ENCODE measurements at places on chromosomes 7 and 10.
A peak's percentile ranks its signal among the peaks of the same experiment; 100 is the strongest.

GRCh38 chr7:110719741-110720140, 371.2 kb upstream of the LRRN3 start:
- no peak for DNase-seq

DNA sequence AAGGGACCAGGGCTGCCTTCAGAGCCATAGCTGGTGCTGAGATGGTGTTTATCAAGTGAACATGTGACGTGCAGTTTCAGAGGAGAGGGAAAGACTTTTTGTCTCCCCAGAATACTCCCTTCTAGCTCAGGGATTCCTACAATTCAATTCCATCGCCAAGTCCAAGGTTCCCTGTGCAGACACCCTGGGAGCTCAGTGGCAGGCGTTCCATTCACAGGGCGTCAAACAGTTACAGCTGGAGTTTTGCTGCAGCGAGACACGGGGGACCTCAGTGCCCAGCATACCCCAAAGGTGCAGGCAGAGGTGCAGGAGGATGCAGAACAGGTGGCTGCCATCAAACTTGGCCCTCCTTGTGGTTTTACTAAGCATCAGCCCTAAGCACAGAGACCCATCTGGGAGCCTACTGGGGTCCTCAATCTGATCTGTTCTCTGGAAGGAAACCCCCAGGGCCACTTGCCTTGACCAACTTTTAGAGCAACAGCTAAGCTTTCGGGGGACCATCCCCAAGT, 846 bp upstream of the CALML5 start:
- no peak for DNase-seq

DNA sequence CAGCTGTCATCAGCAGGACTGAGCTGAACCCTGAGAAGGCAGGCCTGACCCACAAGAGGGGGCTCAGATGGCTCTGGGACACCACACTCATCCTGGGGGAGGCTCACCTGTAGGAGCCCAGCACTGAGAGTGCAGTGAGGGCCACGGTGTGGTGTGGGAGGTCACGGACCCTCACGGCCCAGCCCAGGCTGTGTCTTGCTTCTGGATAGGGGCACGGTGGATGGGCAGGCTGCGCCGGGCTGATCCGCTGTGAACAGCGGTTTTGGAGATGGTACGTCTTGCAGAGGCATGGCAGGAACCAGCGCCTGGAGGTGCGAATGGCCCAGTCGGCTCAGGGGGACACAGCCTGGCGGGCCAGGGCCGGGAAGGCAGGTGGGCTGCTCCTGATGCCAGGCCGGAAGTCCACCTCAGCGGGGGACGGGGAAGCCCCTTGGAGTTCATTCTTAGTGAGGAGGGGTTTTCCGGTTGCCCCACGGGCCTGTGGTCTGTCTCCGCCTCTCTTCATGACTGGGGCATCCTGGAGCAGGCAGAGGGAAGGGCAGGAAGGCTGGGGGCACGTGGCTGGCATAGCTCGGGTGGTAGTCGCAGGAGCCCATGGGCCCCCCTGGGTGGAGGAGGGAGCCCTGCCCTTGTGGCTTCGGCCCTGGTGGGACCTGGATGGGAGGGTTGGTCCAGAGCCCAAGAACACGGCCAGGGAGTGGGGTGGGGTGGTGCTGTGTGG, 112.5 kb downstream of the UNCX start:
- DNase-seq = no peak

DNA sequence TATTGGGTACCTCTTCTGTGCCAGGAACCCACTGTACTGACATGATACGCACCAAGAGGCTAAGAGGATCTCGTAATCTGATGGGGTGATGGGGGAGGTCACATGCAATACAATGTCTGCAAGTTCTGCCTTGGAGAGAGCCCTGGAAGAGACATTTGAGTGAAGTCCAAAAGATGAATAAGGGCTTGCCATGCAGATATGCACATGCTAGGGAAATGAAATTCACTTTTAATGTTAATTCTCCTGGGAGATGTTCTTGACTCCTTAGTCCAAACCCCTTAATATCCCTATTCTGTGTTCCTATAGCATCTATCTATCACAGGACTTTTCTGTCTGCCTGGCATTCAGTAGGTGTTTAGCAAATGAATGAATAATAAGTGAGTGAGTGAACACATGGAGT, 54.0 kb upstream of the GLCCI1 start:
- DNase-seq = no peak

- DNase-seq = no peak
Measured at GRCh38 chr7:12607134-12607533, 36.6 kb downstream of the SCIN start.

- peak; percentile 70 for DNase-seq
Measured at GRCh38 chr10:87656431-87657072, 3.1 kb upstream of the PAPSS2 start.

DNA sequence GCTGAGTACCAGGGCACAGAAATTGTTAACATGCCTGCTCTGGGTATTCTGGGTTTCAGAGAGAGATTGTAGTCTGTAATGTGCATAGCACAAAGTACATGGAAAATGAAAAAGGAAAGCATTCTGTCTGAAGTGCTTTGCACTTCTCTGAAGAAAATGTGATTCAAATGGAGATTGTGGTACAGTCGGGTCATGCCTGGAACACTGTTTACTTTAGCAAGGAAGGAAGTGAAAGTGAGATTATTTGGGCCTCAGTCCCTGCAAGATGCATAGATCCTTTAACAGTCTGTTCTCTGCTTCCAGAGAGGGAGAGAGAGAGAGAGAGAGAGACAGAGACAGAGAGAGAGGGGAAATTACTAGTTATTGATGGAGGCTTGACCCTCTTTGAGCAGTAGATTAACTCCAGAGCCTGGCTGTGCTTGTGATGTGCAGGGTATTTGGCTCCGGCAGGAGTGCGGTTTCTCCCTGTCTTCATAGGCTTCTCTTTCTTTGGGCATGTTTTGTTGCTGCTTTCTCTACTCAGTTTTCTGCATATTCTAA, 5.4 kb downstream of the VWC2 start:
- no peak for DNase-seq

GRCh38 chr7:33044986-33045385, 17.6 kb downstream of the NT5C3A start:
- DNase-seq = no peak

DNA sequence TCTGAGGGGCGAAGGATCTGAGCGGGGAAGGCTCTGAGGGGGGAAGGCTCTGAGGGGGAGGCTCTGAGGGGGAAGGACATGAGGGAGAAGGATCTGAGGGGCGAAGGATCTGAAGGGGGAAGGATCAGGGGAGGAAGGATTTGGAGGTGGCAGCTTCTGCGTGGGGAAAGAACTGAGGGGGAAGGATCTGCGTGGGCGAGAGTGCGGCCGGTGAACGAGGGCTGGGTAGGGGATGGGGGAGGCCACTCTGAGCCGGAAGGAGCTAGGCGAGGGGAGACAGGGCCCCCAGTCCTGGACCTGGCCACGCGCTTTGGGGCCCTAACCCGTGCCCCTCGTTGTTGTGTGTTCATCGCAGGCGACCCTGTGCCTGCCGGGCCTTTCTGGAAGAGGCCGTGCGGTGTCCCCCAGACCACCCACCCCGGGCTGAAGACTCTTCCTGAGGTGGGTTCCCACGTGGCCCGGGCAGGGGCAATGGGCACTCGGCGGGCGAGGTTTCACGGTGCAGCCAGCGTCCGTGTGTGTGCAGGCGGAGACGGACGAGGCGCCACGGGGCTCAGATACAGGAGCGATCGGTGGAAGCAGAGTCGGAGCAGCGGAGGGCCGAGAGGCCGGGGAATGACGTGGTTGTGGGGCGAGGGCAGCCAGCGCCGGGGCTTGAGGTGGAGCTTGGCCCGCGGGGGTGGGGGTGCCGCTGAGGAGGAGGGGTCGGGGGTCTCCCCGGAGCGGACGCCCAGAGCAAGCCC, 2.0 kb downstream of the CALY start:
- peak; percentile 41 for DNase-seq

DNA sequence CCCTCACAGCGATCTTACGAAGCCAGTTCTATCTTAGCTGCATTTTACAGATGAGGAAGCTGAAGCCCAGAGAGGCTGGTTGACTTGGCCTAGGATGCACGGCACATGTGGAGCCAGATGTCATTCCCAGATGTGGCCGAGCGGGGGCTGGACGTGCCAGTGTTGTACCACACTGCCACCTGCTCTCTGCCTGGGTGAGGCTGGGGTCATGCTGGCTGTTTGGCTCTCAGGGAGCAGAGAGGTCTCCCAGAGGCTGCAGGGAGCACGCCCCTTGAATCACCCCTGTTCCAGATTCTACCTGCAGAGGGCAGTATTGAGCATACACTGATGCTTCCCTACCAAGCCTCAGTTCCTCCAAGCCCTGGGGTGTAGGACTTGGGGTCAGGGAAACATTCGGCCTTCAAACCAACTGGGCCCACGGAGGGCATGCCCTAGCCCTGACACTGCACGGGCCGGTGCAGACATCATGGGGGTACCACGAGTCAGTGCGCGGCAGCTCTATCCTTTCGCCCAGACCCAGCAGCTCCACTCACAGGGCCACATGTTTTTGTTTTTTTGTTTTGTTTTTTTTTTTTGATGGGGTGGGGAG, 3.8 kb upstream of the GTF2IRD1 start:
- peak; percentile 64 for DNase-seq

DNA sequence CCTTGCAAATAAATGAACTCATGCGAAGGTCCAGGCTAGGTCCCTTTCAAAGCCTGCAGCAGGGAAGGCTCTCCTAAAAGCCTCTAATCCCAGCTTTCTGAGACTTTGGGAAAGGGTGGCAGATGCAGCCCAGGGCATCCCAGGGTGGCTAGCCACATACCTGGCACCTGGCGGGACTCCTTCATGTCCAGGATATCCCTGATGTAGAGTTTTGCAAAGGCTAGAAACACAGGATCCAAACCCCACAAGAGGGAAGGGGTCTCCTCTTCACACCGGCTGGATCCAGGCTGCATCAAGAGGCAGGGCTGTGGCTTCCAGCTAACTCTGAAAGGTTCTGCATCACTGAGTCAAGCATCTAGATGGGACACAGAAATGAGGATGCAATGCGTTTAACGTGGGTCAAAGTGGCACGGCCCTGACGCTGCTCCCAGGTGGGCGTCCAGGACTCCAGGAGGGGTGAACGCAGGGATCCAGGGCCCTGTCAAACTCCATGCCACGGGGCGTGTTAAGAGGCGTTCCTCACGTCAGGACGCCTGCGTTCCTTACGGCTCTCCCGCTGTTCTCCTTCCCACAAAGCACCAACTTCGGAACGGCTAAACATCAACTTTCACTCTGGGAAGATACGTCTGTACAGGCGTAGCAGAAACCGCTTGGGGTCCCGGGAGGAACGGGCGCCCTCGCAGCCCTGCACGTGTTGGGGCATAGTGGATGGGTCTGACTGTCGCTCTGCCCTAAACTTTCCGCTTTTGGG, 507 bp downstream of the STN1 start:
- no peak for DNase-seq

GRCh38 chr7:122736183-122736582, 33.5 kb upstream of the RNF148 start:
- no peak for DNase-seq

- DNase-seq = no peak
Measured at GRCh38 chr7:43695365-43695764, 34.0 kb downstream of the COA1 start.

Data from cardiac muscle cell (in vitro differentiated cells and primary cell).